ENCODE measurements at places on chromosomes 1 and 21.

DNA sequence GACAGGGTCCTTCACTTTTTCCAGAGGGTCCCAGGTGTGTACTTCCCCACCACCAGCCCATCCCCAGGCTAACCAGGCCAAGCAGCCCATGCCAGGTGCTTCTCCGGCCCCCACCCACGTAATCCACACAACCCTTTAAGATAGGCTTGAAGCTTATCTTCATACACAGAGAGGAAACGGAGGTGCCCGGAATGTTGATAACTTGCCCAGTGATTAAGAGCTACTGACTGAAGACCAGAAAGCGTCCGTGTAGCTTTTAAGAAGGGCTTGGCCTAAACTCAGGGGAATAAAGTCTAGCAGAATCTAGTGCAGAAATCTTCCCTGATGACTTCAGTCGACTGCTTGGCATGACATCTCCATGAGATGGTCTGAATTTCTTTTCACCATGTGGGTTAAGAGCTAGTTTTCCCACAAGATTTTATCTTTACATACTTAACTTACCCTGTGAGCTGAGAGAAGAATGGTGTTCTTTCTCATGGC is 138.7 kb downstream of the GALNT2 start:
- DNase-seq = no peak

DNA sequence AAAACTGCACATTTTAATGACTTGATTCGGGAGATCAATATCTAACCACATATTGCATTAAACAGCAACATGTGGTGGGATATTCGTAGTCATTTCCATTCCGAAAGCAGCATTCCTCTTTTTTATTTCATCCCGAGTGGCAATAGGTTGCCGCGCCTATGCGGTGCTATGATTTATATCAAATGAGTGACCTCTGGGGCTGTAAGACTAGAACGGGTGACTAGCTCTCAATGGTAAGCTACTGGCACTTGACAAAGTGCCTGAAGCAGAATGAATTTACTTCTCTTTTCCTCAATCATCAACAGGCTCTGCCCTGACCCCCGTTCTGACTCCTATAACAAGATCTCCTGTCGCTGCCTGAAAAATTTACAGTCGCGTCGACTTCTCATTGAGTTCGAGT is 162.3 kb downstream of the ZNF281 start:
- DNase-seq = no peak

GRCh38 chr1:206864939-206865671 is at the start of gene IL20:
Gene IL20 (plus strand): TSS chr1:206865623. CDS start chr1:206865853, 230 bp downstream.
- DNase-seq = no peak

DNA sequence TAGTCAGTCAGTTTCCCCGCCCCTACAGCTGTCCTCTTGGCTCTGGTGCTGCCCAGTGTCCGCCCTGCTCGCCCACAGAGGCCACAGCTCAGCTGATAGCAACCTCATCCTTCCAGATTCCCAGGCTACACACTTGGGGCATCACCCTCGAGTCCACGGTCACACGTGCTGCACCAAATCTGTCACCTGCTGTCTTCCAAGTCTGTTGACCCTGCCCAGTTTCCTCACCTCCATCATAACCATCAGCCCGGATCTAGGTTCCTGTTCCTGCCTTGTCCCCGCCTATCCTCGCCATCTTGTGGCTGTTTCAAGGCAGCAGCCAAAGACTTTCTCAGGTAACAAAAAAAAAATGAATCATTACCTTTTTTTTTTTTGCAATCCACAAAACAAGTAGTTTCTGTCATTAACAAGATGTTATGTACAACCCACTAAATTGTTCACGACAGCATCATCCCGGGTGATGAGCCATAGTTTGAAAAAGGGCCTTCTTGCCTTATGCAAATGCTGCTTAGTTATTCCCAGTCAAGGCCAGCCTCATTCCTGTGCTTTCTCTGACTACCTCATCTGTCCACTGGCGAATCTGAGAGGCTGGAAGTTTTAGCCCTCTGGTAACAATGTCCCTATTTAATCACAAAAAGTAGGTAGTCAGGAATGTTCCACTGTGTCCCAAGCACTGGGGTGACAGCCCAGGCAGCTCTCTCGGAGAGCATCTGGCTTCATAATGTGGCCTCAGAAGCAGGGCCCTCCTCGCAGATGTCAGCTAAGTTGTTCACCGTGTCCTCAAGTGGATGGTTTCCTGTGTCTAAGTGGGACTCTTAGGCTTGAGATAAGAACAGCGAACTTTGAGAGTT is 4.9 kb upstream of the MIIP start:
- DNase-seq = no peak

DNA sequence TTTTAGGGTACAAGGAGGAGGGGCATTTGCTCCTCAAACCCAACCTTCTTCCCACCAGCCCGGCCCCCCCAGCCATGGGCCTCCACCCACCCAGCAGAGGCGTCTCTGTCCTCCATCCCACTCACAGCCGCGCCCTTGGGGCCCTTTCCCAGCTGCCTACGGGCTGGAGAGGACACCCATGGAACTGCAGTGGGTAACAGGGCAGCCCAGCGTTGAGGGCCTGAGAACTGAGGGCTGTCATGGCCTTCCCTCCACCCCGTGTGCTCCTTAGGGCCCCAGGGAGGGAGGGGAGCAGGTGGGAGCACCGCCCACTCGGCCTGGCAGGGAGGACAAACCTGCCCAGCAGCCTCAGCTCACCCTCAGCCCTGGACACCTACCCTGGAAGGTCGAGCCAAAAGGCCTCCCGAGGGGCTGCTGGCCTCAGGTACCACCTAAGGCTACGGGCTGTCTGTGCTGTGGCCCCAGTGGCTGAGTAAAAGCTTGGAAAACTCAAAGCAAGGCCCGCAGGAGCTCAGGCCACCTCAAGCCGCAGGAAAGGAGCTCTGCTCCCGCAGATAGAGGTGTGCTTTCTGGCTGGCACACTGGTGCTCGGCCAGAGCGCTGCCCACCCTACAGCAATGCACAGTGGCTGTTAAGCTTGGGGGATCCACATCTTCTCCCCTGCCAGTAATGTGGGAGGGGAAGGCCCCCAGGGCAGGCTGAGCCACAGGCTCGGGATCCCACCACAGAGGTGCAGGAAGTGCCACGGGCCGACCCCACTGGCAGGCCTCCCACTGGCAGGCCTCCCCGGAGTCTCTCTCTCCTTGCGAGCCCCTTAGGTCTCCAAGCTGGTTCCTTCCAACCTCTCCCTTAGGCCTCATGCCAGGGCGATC is 2.2 kb upstream of the ARHGEF16 start:
- no peak for DNase-seq

DNA sequence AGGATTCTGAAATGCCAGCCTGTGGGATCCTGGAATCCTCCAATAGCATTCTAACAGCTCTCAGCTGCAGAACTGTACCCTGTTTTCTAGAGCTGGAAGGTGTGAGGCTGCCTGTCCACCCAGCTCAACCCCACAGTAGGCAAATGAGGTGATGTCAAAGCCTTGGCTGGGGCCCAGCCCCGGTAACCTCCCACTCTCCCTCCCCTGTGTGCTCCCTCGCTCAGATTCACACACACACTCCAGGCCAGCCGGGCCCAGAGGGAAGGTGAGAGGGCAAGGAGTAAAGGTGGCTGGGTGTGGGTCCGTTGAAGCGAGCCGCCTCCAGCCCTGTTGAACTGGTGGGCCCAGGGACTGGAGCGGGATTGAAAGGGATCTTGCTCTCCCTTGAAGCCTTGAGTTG is at the start of gene BSND:
BSND (plus strand) TSS at position 257 of the 400 bp plus-strand sequence. CDS start 254 bp downstream, outside the sequence.
- no peak for DNase-seq

DNA sequence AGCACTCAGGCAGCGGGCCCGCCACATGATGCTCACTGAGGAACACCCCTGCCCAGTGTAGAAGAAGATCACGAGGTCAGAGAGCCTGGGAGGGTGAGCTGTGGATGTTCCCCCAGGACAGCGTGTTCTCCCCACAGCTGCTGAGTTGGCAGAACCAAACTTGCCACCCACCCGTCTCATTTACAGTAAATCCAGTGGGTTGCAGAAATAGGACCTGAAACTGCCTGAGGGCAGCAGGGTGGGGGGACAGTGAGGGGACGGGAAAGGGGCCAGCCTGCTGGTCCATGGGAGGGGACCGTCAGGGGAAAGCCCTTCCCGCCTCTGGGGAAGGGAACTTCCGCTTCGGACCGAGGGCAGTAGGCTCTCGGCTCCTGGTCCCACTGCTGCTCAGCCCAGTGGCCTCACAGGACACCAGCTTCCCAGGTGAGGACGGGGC is at the start of gene C1QB:
C1QB (plus strand) TSS at position 356 of the 436 bp plus-strand sequence. CDS start 6,227 bp downstream, outside the sequence.
- no peak for DNase-seq

DNA sequence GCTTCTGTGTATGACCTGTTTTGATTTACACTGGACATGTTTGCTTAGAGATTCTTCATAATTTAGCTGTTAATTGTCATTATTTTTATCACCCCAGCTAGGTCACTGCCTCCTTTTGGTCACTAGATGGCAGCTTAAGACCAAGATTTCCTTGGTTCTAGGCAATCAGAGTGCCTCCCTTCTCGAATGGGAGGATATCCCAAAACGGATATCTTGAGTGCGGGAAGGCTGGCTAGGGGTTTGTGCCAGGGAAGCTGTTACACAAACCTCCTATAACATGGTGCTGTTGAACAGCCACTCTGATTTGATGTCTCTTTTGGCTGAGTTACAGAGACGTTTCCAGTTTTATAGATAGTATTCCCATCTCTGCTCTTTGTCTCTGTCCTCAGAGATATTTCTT is 283.5 kb downstream of the S1PR1 start:
- no peak for DNase-seq

- no peak for DNase-seq
Measured at GRCh38 chr1:98047171-98047570, 126.3 kb upstream of the DPYD start.

GRCh38 chr1:205319081-205320018 is 2.2 kb downstream of the NUAK2 start:
- DNase-seq = no peak

GRCh38 chr1:89910780-89911179 is 84.1 kb upstream of the ZNF326 start:
- no peak for DNase-seq

DNA sequence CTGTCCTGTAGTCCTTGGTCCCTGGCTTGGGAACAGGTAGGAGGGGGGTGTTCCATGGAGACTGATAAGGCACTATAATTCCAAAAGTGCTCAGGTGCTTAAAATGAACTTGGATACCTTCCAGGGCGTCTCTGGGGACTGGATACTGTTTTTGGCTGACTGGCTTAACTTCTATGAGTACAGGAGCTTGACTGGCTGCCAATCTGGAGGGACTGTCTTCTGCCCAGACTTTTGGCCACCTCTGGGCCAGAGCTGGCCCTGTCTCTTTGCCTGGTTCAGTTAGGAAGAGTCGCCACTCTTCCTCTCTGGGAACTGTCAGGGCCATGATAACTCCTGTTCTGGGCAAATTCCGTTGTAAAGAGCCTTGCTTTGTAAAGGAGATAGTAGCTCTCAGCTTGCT is 407.0 kb downstream of the TGFB2 start:
- no peak for DNase-seq

DNA sequence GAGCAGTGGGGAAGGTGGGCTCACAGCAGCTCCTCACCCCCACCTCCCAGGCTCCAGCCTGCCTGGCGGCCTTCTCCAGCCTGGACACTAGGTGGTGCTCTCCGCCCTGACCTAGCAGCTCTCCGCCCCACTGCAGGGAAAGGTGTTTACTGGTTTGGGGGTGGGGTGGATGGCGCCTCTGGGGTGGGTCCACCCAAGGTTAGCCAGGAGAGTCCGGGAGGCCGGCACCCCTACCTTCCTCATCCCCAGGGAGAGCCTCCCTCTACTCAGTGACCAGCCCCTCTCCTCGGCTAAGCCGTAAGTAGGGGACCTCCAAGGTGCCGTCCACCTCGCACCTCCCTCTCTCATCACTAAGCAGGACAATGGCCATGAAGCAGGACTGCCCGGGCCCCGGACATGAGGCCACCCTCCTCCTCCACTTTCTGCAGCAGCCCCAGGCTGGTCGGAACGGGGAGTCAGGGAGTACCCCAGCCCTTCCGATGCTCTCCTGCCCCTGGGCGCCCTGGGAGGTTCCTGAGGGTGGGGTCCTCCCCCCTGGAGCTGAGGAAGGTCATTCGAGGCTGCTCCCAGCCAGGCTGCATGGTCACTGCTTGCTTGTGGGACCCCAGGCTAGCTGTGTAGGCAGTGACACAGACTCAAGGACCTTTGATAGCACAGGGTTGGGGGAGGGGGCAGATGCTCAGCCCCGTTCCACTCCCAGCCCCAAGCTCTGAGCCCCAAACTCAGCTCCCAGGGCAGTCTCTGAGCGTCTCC is 101.4 kb upstream of the VAMP3 start:
- DNase-seq = no peak

- no peak for DNase-seq
Measured at GRCh38 chr1:20596106-20596505, 7.2 kb downstream of the CDA start.

- no peak for DNase-seq
Measured at GRCh38 chr1:101200513-101200912, 36.3 kb upstream of the S1PR1 start.

DNA sequence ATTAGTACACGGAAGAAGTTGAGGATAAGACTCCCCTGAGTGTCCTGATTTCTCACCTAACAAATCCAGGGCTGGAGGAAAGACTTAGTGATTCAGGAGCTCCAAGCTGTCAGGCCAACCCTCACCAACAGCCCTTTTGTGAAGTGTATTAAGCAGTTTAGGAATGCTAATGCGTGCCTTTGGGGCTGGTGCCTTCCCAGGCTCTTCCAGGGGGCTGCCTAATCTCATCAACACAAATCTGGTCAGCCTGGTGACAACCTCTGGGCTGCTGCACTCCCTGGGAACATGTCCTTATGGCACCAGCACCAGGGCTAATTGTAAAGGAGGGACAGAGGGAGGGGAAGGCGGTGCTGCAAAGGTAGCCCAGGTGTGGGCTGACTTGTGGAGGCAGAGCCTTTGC is 15.5 kb downstream of the CSMD2 start:
- DNase-seq = no peak

- DNase-seq = no peak
Measured at GRCh38 chr1:97562081-97562480, 358.8 kb downstream of the DPYD start.
